NCI-H1092 treated with DMSO at 0.1 percent for 48 hours (cell line): ENCODE measurements at places on chromosomes 3 and 15.

DNA sequence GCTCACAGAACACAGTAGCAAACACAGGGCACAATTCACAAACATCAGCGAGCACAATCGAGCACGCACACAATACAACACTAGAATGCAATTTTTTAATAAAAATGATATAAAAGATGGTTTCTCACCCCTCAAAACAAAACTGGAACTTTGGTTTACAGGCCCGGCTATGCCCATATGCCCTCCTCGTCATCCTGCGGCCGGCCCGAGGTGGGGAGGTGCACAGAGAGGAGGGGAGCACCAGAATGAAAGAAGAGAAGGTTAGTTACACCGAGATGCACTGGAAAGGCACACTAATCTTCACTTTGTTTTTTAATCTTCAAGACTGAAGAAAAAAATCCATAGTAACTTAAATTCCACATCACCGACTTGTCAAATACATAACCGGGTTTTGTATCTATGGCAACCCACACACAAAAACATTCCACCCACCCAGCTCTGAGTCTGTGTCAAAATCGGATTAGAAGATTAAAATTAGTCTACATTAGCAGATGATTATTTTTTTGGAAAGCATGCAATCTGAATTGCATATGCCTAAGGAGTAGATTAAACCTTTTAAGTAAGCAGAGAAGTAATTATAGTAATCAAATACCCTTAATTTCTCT, 196.7 kb upstream of the WNT5A start:
- DNase-seq, result no peak

DNA sequence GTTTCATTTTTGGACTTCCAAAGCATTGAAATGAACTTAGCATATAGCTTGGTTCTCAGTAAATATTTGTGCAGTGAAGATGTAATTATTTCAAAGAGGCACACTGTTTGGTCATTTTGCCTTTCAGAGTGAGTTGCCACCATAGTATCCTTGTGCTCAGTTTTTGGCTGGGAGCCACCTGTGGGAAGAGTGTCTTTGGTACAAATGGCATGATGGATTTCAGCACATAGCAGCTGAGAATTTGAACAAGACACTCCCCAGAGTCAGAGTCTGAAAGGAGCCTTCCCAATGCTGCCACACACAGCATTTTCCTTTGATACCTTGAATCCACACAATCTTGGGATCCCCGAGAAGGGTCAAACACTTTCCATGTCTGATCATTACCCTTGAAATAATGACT, 897.2 kb upstream of the ARPP21 start:
- DNase-seq, result no peak

- no peak for DNase-seq
Observed at GRCh38 chr15:78432664-78433063, 5.4 kb upstream of the IREB2 start.

DNA sequence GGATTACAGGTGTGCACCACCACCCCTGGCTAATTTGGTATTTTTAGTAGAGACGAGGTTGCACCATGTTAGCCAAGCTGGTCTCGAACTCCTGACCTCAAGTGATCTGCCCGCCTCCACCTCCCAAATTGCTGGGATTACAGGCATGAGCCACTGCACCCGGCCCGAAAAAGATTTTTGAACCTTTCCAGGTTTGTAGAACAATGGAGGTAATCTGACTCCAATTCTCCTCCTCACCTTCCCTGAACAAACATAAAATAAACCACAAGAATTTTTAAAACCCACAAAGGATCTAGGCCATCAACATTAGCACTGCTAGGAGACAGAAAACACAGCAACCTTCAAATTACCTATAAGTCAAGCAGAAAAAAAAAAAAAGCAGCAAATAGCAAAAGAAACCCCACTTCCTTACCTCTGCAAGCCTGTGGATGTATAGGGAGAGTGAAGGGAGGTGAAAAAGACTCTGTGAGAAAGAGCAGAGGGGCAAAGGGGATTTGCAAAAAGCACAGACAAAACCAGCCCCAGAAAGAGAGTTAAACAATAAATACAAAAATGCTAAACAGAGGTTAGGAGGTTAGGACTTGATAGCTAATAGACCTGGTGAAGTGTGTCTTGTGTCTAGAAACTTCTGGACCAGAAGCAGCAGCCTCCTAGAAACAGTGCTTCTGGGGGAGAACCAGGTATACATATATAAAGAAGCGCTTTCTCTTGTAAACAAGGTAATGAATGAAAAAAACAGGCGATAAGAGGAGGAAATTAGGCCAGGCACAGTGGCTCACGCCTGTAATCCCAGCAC, 32.1 kb downstream of the TFDP2 start:
- no peak for DNase-seq

DNA sequence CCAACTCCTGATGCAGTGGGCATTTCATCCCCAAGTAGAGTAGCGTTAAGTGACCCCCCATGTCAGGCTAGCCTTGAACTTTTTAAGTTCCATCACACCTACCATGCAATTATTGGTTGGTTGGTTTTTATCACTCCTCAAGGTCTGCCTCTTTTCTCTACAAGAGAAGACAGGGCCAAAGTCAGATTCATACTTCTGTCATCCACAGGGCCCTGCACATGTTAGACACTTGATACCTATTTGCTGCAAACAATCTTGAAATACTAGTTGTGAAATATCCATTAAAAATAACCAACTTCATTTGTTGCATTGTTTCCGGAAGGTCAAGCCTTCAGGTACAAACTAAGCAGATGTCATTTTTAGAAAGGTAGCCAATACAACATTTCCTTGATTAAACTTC, 1.2 kb downstream of the CMSS1 start:
- no peak for DNase-seq

- no peak for DNase-seq
Observed at GRCh38 chr15:50024281-50024680, 94.8 kb downstream of the ATP8B4 start.

DNA sequence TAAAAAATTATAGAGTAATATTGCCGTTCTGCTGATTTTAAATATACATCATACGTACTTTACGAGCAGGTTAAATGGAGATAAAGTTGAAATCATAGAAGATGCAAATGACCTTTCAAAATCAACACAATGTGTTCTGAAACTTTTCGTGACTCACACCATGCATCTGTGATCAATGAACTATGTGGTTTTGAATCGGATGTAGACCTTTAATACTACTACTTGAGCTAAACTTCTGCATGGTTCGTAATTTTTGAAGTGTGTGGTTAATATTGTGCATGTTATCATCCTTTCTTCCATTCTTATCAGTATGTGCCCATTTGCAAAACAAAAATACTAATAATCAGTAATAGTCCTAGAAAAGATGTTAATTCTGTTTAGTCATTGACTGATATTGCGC, 58.9 kb downstream of the GASK1A start:
- no peak for DNase-seq

- DNase-seq, result no peak
Observed at GRCh38 chr3:101623656-101624055, 49.7 kb downstream of the PCNP start.

DNA sequence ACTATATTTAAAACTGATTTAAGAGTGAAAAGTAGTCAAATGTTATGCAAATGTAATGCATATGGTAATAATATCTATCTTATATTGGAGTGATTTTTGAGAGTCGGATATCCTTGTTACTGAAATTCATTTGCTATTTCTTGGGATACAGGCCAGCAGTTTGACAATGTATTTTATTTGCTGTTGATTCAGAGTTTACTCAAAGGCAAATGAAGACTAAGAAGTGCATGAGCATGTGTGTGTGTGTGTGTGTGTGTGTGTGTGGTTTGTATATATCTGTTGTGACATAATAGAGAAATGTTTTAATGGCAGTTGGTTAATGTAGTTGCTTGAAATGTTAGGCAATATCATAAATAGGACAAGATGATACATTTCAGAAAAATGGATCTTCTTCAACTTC, 39.0 kb downstream of the UNC13C start:
- no peak for DNase-seq

- DNase-seq, result no peak
Observed at GRCh38 chr15:31381801-31382712, 55.4 kb downstream of the KLF13 start.

DNA sequence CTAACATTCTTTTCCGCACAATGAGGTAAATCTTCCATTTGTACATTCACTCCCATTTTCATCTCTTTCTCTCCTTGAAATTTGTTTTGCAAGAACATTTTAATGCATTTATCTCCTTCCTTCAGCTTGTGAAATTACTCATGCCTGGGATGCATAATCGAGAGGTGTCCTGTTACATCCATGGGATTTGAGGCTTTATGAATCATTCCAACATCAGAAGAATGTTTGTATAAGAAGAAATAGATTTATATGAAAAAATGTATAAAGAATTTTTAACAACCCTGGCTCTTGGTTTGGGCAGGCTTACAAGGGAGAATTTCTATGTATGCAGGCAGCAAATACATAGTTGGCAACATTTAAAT, 93.2 kb upstream of the MBNL1 start:
- no peak for DNase-seq

DNA sequence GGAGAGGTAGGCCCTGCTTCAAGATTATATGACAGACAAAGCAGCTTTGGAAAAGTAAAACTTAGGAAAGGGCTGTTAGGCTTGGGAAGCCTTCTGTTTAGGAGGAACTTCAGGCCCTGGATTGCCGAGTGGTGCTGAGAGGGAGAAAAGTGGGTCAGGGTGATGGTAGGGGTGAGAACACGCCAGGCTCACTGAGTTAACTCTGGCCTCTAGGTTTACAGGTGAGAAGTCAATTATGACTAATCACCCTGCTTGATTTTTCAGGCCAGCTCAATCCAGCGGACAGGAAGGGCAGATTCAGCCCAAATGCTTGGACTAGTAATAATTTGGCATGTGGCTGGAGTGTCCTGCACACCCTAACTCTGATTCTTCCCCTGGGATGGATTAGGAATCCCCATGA, 365.1 kb upstream of the LMCD1 start:
- DNase-seq, result no peak

GRCh38 chr15:59521443-59521842, 83.5 kb downstream of the FAM81A start:
- DNase-seq, result no peak

DNA sequence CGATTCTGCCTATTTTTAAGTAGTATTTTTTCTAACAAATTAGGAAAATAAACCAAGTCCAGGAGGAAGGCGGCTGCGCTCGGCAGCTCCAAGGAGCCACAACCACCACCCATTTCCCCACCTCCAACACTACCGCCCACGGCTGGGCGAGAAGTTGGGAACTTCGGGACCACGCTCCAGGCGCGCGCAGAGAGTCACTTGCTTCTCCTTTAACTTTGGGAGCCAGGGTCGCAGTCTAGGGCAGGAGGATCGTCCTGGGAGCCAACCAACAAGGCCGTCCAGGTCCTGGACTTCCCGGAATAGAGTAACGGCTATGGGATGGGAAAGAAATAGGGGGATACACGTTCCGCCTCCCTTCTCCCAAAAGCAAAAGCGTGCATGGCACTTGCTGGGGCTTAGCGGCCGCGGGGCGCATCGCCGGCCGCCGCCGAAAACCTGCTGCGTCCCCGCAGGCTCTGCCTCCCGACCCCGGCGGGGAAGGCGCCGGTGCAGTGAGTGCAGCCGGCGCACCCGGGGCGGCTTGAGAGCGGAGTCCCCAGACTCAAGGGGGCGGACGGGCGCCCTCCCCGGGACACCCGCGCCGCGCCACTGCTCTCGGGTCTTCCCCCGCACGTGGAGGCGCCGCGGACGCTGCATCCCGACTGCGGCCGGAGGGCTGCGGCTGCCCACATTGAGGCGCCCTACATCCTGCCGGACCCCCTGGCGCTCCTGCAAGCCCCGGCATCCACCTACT, 699 bp downstream of the MEGF11 start:
- peak; percentile 36 for DNase-seq

GRCh38 chr3:5191555-5192304, 4.2 kb downstream of the EDEM1 start:
- no peak for DNase-seq
